ENCODE measurements at places on chromosomes 6 and 20.

DNA sequence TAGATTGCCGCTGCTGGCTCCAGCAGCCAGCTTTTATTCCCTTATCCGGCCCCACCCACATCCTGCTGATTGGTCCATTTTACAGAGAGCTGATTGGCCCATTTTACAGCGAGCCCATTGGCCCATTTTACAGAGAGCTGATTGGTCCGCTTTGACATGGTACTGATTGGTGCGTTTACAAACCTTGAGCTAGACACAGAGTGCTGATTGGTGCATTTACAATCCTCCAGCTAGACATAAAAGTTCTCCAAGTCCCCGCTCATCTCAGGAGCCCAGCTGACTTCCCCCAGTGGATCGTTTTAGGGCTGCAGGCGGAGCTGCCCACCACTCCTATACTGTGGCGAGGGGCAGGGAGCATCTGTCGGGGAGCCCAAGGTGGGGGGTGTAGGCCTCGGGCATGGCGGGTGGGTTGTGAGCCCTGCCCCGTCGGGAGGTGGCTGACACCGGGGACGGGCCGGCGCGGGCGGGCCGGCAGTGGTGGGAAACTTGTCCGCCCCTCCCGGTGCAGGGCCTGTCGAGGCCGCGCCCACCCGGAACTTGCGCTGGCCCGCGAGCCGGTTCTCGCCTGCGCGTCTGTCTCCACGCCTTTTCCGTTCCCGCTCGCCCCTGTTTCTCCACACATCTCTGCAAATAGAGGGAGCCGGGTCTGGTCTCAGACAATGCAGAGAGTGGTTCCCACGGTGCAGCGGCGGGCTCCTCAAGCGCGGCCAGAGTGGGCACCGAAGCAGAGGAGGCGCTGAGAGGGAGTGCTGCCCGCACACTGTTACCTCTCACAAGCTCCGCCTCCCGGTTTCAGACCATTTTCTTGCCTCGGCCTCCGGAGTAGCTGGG, 86.1 kb upstream of the STMND1 start:
- DNase-seq, result no peak

DNA sequence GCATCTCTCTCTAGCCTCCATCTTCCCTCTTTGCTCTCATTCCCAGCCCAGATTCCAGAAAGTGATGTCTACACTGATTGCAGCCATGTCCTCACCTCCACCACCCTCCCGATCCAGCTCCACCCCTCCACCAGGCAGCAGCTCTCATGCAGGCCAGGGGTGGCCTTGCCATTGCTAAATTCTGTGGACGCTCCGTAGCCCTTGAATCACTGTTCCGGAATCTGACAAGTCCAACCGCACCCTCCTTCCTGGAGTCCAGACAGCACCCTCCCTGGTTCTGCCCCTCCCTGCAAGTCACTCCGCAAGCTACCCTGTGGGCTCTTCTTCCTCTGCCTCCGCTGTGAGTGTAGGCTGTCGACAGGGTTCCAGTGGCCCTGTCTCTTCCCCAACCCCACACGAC, 26.2 kb downstream of the TNXB start:
- DNase-seq, result no peak

DNA sequence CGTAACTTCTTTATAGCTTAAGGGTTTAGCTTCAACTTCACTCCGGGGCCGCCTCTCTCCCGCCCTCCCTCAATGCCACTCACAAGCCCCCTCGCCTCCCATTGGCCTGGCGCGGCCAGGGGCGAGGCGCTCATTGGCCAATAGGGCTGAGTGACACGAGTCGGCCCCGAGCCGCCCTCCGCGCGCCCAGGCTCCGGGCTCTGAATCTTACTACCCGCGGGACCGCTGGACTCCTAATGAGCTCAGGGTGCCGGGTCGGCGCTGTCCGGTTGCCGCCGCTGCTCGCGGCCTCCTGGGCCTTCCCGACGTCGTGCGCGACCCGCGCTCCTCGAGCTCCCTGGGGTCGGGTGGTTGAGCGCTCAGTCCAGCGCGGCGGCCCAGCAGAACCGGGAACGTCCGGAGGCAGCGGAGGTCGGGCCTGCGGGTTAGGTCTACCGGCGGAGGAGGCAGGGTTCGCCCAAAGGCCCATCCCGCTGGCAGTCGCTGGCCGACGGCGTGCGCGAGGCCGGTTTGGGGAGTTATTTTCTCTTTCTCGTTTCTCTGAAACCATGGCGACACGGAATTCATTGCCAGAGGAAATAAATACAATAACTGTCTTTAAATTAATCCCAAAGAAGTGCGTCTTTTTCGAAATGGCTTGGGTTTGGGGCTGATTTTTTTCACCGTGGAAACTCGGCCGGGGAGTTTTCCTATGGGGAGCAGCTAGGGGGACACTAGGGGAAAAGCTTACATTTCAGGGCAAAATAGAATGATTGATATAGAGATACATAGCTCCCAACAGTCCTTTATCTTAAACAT, at the start of gene SIM1:
Gene SIM1, minus strand, starts transcription at position 19 of the 798 bp plus-strand sequence. CDS start 1,453 bp downstream, outside the sequence.
- DNase-seq, result peak; percentile 47

DNA sequence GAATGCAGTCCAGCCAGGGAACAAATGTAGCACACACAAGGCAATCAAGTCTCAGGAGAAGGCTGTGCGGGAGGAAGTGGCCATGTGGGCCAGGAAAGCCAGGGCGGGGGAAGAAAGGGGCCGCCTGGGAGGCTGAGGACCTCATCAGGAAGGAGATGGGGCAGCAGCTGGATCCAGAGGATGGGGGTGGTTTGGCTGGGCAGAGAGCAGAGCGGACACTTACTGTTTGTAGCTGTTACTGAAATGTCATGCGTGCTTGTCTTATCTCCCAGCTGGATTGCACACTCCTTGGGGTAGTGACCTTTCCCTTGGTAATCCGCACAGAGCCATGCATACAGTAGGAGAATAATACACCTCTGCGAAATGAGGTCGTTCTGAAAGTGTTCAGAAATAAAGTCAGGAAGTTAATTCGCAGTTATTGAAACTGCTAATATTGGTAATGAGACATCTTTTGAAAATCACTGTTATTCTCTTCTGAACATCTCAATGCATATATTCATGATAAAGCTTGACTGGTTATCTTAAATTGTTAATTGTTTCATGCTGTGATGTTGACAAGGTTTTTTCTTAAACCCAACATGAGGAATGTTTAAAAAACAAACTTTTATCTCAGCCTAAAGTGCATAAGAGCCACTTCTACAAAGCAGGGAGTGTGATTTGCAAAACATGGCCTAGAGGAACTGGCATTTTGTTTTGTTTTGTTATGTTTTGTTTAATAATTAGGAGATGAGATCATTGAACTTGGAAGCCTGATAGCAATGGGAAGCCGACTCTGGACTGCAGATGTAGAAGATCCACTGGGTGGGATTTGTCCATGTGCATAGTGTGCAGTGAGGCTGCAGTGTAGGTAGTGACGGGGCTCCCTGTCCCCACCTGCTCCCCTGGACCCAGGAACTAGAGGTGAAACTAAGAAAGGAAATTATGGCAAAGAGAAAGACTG, 18.0 kb upstream of the MAP3K4 start:
- DNase-seq, result no peak

GRCh38 chr6:13872681-13873080, 52.1 kb upstream of the RNF182 start:
- DNase-seq, result no peak

Data from NCI-H2107 (cell line).